ENCODE measurements at places on chromosomes 6 and 20.

- DNase-seq, result no peak
Observed at GRCh38 chr20:25325073-25325472, 65.6 kb downstream of the ABHD12 start.

DNA sequence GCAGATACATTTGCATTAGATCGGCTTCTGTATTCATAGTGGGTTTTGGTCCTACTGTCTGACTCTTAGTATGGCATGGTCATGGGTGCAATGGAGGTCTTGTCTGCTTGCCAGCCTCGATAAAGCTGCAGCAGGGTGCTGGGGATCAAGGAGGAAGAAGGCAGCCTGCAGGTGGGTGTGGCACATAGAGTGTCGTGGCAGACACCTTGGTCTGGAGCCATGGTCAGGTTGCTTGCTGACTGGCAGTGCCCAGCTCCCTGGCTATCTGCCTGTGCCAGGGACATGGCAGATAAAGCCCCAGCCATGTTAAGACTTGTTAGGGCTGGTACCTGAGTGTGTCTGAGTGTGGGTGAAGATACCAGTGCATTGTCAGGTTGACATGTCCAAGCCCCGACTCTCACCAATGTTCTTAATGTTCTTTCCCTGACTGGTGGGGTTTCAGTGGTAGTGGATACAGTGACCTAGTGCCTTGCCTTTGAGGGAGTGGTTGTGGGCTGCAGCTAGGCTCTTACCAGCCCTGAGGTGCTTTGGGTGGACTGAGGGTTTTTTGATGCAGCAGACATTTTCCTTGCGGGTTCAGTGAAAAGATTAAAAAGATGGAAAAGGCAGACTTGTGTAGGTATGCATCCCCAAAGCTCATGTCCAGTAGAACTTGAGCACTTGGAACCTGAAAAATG lies 1.8 kb downstream of the FAM83D start:
- no peak for DNase-seq

- no peak for DNase-seq
Observed at GRCh38 chr6:84136364-84137050, 90.9 kb downstream of the CEP162 start.

GRCh38 chr20:15945289-15945688 lies 628.0 kb downstream of the KIF16B start:
- no peak for DNase-seq

DNA sequence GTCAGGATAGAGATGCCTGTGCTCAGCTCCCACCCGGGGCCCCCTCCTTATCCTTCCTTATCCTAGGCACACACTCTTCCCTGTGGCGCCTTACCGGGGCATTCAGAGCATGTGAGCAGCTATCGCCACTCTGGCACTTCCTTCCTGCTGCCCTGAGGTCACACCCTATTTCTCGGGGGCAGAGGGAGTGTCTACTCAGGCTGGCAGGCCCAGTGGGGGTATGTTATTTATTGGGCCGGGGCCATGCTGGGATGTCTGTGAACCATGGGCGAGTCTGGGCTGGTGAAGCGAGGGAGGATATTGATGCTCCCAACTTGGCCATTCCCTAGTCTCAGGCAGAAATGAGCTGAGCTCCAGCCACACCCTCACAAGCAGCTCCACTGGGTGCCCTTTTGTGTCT lies 3.9 kb upstream of the LY6G6D start:
- DNase-seq, result no peak

DNA sequence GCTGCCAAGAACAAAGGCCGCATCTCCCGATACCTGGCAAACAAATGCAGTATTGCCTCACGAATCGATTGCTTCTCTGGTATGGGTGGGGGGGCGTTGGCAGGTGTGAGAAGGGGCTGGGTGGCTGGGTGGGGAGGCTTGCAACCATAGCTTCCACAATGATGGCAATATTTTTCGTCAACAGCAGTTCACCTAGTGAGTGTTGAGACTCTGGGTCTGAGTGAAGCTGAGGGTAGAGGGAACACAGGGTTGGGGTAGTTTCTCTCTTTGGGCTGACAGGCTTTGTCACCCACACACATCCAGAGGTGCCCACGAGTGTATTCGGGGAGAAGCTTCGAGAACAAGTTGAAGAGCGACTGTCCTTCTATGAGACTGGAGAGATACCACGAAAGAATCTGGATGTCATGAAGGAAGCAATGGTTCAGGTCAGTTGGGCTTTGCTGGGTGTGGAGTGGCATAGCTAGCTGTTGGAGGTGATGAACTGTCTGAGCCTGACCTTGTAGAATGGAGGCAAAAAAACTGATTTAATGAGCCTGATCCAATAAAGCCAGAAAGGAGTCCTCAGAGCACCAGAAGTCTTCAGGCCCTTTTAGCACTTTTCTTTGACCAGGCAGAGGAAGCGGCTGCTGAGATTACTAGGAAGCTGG lies 4.2 kb downstream of the NOP56 start:
- no peak for DNase-seq

GRCh38 chr6:90233994-90234393 lies 62.6 kb downstream of the BACH2 start:
- peak; percentile 73 for DNase-seq

DNA sequence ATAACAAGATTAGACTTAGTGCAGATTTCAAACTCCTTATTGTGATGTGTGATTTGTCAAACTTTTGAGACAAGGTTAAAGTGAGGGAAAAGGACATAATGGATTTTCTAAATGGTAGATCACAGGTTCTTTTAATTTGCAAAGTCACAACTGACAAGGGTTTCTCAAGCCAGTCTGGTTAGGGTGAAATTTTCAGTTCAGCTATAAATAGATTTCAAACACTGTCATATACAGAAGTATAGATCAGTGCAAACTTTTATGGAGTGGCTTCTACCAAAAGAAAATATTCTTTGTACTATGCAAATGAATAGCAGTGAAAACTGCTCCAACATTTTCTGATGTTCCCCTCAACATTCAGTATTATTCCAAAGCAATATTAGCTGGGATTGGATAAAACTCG lies 337.1 kb upstream of the MAN1A1 start:
- DNase-seq, result no peak

DNA sequence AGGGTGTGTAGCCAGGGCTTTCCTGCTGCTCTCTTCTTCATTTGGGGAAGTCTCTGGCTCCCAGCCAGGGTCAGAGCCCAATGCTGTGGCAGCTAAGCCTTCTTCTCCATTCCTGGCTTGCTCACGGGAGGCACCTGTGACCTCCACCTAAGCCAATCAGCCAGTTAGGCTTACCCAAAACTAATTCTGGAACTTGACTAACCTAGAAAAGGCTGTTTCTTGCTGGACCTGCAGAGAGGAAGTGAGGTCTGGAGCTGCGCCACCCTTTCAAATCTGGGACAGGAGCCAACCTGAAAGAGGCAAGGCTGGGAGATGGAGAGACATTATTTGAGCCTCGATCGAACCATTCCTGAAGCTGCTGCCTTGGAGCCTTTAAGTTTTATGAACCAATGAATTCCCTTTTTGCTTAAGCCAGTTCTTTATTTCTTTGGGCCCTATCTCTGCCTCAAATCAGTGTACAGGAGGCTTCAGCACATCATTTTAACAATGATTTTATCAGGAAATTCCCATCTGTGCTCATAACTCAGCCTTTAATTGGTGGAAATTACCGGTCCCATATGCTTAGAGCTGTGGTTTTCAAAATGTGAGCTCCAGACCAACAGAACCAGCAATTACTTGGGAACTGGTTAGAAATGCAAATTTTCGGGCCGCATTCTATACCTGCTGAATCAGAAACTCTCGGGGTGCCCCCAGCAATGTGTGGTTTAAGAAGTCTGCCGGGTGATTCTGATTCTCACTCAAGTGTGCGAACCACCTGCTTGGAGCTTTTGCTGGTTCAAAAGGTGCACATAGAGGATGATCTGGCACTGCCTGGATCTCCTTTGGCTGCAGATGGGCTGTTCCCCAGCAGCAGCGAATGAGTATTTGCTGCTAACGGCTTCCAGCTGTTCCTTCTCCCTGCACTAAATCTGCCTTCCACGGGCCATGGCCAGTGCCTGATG lies 97.4 kb upstream of the RNF24 start:
- DNase-seq, result no peak

GRCh38 chr20:25054995-25055629 lies 2.8 kb downstream of the ACSS1 start:
- no peak for DNase-seq

DNA sequence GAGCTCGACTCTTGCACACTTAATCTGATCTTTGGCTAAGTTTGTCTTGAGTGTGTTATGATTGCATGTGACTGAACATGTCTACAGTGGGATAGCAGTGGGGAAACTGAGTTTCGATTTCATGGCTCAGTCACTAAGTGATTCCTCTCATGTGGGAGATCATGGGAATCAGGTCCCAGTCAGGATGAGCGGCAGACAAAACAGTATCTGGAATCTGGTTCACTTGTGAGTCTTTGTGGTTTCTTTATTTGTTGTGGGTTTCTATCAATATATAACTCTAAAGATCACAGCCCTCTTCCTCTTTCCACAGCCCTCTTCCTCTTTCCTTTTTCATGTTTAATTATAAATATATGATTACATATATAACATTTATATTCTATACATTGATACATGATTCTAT lies 4.0 kb downstream of the RPP21 start:
- no peak for DNase-seq
